BJ (cell line): ENCODE measurements at places on chromosomes 7 and 10.

DNA sequence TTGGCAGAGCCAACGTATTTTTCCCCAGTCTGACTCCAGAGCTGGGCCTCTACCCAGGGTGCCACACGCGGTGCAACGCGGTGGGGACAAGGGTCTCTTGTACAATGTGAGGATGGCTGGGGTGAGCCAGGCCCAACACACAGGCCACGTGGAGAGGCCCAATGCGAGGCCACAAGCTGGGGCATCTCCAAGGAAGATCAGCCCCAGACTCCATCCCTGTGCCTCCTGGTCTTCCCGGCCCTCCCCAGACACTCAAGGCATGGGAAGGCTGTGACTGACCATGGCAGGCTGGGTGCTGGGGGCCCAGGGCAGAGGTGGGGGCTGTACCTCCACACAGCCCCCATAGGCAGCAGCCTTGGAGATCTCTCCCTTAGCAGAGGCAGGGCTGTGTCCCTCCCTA, 135.3 kb upstream of the FAM20C start:
- no peak for DNase-seq

DNA sequence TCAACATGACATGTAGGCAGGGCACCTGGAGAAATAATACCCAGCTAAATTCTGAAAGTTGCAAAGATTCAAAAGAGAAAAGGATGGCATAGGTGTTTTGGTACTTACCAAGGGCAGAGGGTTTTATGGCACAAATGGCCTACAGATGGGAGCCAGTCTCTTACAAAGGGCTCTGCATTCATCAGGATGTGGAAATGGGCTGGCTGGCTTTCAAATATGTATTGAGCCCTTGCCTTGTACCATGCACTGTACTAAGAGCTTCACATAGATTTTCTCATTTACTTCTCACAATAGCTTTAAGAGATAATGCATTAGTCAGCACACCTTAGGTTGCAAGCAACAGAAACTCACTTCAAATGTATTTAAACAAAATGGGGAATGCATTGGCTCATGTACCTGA, 327.1 kb downstream of the BICC1 start:
- no peak for DNase-seq

- no peak for DNase-seq
Measured at GRCh38 chr10:23100331-23101030, 5.1 kb downstream of the MSRB2 start.

- no peak for DNase-seq
Measured at GRCh38 chr10:1141261-1141660, 85.1 kb downstream of the WDR37 start.

- no peak for DNase-seq
Measured at GRCh38 chr10:95221124-95221523, 27.1 kb downstream of the ACSM6 start.

DNA sequence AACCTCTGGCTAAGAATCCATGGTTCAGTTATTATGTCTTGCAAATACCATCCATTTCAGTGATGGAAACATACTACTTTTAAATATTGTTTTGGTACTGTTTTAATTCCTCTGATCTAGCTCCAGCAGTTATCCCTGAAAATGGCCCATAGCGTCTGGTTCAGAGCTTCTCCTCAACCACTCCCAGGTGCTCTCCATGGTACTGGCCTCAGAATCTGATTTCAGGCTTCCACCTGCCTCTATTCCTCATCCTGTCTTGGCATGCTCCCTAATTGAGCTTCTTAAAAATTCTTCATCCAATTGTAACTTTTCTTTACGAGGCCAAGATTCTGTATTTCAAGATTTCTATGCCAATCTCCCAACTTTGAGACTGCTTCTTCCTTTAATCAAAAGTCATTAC, 236.3 kb downstream of the HTR7 start:
- DNase-seq: no peak

GRCh38 chr10:44874166-44874565, 37.0 kb upstream of the TMEM72 start:
- DNase-seq: no peak

DNA sequence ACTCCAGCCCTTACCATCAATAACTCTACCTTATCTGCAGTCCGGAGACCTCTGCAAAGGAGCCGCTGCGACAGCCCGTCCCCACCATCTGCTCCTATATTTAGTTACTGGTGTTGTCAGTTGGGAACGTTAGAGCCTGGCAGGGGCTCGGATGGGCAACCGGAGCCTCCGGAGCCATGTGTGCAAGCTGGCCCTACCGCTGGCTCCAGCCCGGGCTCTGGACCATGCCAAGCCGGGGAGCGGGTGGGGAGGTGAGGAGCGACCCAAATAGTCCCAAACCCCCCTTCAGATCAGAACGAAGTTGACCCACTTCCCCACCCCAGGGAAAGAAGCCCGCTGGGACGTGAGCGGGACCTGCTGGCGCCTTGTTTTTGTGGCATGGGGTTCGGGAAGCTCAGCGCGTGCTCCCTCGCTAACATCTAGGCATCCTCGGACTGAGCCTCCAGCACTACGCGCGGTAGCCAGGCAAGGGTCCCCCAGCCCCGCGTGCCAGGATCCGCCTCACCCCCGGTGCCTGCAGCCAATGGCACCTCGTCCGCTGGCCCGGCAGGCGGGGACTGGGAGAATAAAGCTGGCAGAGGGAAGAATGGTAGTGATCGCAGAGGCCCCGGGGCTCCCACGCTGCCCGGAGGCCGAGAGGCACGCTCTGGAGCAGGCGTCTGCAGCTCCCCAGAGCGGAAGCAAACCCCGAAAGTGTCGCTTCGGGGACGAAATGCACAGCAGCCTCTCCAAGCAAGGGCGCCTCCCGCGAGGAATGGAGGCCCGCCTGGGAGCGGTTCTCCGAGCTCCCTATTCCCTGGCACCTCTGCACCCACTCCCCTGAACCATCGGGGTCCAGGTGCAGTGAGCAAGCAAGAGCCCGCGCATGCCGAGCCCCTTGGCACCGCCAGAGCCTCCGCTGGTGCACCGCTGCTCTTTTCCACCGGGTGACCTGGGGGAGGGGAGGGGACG, 679 bp downstream of the LRRC20 start:
- DNase-seq: no peak

DNA sequence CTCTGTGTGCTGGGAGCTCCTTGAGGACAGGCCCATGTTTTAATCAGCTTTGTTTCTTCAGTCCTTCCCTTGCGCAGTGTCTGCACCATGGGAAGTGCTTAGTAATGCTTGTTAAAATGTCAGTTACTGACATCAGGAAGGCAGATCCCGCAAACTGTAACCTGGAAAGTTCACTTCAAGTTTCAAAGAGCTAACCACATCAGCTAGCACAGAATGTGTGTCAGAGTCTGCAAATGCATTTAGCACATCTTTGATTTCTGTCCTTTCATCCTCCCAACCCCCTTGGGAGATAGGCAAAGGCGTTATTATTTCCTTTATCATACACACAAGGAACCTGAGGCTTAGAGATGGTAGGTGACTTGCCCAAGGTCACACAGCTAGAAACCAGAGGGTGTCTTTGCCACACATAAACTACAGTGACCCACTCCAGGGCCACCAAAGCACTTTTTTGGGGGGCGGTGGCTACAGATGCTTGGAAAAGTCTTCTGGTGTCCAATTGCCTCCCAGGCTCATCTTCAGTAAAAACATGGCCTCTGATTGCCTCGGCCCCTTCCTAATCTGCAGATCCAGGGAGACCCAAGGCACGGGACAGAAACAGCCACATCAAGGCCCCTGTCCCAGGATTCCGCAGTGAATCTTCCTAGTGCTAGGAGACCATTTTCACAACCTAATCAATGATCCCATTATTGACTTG, 116.2 kb upstream of the GPR26 start:
- DNase-seq: no peak

GRCh38 chr10:110710621-110711020, 66.5 kb downstream of the RBM20 start:
- DNase-seq: no peak

DNA sequence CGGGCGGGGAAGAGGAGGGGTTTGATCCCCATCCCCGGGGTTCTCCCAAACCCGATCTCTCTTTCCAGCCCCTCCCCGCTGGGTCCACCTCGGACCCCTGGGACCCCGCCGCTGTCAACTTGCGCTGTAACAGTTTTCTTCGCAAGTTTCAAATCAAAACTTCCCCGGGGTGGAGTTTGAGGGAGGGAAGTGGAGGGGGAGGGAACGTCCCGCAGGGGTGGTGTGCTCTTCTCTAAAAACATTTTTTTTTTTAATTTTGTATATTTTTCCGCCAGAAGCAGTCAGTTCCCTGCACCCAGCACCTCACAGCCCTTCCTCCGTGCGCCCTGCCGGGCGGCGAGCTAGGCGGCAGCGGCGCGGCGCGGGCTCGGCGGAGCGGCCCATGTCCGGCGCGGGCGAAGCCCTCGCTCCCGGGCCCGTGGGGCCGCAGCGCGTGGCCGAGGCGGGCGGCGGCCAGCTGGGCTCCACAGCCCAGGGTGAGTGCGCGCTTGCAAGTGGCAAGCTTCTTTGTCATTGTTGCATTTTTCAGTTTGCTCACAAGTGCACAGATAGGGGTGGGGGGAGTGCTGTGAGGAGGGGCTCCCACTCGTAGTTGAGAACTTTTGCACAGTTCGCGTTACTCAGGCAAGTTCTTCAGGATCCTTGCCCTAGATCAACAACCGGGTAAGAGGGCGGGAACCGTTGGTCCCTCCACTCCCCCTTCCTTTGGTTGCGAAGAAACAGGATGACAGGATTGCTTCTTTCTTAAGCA, 933 bp downstream of the MDFIC start:
- DNase-seq: no peak

DNA sequence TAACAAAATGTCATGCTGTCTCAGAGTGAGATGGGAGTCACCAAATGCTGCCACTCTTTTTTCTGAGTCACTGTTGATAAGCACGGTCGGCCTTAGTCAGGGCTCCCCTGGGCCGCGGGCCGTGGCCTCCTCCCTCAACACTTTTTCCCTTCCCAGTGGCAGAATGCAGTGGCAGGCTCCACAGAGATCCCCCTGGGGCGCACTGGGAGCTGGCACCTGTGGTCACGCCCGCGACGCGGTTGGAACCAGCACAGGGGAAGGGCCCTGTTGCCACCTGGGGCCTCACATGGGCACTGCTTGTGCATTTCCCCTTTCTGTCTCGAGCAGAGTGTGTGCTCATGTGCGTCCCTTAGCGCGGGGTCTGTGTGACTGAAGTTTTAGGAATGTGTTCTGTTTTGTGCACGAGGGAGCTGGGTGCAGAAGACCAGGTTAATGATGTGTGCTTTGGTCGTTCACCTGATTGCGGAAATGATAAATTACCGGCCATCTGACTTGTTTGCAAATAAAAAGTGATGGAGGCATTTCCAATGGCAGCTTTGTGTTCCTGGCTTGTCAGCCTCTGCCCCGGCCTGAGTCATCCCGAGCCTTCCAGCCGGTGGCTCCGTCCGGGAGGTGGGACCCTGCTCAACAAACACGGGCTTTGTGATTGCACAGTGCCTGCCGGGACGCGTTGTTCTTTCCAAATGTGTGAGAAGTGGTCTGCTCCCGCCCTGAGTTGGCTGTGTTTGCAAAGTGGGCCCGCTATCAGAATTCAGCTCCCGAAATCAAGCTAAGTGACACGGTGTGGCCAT, 100.7 kb downstream of the NKX6-2 start:
- DNase-seq: peak; percentile 7

- DNase-seq: no peak
Measured at GRCh38 chr7:920351-921070, 34.0 kb downstream of the ADAP1 start.

- no peak for DNase-seq
Measured at GRCh38 chr7:139523968-139524815, 707 bp downstream of the CLEC2L start.

GRCh38 chr10:117818721-117819120, 228.0 kb downstream of the RAB11FIP2 start:
- no peak for DNase-seq

- no peak for DNase-seq
Measured at GRCh38 chr7:75738604-75738974, at the start of gene HIP1. Gene HIP1, minus strand, starts transcription at chr7:75738941. Its CDS starts 21 bp downstream, at chr7:75738920.

GRCh38 chr10:111233439-111233838, 156.6 kb downstream of the ADRA2A start:
- no peak for DNase-seq

DNA sequence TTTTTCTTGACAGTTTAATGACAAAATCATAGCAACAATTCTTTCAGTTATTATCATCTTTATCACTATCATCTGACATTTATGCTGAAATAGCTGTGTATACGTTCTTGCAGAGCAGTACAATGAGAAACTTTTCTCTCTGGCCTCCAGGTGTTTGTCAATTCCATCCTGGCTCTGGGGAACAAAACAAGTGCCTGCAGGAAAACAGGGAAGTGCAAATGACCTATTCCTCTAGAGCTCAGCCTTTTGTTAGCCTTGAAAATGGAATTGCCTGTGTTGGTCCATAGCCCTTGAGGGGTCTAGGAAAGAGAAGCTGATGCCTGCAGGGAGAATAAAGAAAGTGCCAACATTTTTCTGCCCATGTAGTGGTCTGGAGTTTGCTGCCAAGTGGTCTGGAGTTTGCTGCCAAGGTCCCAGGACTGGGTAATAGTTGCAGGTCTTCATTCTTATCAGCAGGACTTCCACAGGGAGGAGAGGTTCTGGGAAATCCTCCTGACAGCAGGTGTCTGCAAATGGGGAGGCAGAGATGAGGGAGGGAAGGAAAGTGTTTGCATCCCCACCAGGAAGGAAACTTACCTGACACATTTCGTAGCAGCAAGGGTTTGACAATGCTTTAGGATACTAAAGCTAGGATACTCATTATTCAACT, 10.1 kb upstream of the CSTF2T start:
- no peak for DNase-seq

DNA sequence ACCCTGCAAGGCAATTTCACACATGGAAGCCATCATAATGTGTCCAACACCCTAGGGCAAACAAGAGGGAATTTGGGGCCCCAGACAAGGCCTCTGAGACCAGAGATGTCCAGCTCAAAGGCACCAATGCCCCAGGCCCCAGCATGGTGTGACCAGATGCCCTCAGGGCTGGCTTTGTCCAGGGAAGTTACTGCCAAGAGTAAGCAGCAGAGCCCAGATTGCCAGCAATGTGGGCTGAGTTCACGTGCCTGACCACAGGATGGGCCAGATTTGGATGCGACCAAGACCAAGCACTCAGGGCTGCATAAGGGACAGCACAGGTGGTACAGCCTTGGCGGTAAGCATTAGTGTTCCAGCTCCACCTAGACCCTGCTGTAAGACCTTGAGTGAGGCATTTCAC, 12.7 kb downstream of the MYOF start:
- no peak for DNase-seq

DNA sequence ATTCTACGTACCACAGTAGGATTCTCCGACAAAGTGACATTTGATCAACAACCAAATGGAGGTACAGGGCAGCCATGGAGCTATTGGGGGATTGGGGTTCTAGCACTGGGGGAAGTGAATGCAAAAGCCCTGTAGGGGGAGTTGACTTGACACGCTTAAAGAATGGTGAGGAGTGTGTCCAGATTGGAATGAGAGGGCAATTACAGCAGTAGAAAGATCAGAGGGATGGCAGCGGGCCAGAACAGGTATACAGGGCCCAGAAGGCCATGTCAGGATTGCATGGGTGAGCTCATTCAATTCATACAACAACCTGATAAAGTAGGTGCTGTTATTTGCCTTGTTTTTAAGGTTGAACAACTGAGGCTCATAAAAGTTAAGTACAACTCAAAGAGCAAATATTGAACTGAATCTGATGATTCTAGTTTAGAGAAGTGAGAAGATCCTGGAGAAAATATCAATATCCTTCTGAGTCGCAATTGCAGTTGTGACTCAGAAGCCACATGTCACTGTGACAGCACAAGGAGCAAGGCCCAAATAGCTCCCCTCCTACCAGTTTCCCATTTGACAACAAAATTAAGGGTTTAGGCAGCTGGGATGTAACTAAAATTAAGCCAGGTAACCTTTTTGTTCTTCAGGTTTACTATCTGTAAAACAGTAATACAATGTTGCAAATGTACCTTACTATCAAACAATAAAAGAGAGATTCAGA, 28.0 kb upstream of the CTTNBP2 start:
- no peak for DNase-seq
